ENCODE measurements at places on chromosomes 6 and 20.
A peak's percentile ranks its signal among the peaks of the same experiment; 100 is the strongest.

DNA sequence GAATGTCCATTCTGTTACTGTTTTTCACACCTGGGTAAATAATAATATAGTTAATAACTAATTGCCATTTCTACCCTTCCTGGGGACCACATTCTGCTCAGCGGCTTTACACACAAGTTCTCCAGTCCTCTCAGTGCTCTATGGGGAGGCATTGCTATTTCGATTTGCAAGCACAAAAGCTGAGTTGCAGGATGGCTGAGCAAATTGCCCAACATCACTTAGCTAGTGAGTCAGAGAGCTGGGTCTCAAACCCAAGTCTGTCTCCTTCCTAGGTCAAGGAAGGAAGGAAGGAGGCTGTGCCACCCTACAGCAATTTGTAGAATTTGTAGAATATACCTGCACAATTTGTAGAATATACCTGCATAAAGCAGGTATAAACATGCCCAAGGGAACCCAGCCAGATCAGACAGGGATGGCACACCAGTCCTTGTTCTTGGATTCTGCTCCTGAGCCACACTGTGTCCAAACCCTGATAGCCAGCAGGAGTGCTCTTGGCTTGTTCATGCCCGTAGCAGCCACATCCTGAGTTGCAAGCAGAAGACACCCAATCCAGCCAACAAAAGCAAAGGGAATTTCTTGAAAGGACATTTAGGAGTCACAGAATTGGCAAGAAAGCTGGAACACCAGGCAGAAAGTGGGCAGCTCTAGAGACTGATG, 56.9 kb downstream of the LY86 start:
- no peak for DNase-seq

DNA sequence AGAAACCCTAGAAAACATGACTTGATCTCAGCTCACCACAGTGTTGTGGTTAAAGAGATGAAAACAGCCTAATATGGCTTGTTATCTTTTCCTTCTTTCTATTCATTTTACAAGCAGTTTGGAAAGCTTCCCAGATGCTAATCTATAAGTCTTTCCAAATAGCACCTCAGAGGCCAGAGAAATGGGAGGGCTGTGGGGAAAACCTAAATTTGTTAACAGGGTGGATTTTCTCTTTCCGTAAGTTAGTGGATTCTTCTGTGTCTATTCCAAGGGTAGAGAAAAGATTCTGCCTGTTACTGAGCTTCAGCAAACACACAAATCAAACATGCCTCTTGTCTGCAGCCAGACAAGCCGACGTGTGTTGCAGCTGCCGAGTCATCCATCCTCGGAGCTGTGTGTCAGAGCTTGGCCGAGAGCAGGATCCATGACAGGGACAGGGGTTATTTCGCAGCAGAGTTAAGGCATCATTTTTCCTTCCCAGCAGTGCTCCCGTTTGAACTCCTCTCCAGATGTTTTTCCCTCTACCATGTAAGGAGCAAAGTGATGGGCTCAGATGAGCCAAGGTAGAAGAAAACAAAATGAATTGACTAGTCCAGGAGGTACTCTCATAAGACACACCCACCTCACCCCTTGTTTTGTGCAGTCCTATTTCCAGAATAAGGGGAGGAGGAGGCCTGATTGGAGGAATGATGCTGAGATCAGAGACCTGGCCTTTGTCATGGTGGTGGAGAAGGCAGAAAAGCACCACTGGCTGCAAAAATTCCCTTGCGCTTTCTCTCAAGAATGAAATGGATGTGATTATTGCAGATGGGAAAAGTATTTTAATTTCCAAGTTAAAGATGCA, 560.0 kb downstream of the C6orf118 start:
- peak; percentile 15 for DNase-seq

DNA sequence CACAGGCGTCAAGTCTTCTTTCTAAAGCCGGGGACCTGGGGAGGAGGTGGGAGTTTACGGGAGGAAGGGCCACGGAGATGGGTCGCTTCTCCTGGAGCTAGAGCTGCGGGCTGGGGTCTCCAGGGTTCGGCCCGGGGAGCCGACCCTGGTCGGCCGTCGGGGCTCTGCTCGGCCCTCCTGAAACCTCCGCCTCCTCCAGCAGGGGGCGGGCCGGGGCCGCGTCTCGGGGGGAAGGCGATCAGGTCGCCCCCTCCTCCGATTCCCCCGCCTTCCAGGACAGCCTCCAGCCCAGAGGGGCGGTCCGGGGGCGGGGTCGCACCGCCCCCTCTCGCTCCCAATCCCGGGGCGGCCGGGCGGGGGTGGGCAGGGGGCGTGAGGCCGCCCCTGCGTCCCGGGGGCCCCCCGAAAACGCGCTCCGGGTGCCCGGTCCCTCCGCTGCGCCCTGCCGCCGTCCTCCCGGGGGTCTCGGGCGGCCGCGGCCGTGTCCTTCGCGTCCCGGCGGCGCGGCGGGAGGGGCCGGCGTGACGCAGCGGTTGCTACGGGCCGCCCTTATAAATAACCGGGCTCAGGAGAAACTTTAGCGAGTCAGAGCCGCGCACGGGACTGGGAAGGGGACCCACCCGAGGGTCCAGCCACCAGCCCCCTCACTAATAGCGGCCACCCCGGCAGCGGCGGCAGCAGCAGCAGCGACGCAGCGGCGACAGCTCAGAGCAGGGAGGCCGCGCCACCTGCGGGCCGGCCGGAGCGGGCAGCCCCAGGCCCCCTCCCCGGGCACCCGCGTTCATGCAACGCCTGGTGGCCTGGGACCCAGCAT, at the start of gene CEBPB:
Gene CEBPB, plus strand, starts transcription at position 580 of the 814 bp plus-strand sequence. Its CDS starts 204 bp downstream, at position 784.
- DNase-seq = peak; percentile 60

DNA sequence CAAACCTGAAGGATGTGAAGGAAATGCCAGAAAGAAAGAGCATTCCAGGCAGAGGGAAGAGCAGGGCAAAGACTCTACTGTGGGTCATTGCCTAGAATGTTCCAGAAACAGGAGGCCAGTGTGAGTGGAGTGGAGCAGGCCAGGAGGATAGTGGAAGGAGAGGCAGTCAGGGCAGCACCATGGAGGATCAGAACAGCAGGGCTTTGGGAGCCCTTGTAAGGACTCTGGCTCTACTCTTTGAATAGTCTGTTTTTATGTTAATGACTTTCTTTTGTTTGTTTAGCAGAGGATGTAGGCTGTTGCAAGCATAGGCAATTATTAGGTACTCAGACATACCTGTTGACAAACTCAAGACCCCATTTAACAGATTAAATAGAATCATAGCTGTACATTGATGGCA, 23.6 kb upstream of the FBXL4 start:
- no peak for DNase-seq
